Stimulated activated CD4-positive, alpha-beta T cell treated with anti-CD3 and anti-CD28 coated beads, TNF-alpha, amount 100 ng/mL, for 24 hours (primary cell): ENCODE measurements at places on chromosomes 3 and 15.

DNA sequence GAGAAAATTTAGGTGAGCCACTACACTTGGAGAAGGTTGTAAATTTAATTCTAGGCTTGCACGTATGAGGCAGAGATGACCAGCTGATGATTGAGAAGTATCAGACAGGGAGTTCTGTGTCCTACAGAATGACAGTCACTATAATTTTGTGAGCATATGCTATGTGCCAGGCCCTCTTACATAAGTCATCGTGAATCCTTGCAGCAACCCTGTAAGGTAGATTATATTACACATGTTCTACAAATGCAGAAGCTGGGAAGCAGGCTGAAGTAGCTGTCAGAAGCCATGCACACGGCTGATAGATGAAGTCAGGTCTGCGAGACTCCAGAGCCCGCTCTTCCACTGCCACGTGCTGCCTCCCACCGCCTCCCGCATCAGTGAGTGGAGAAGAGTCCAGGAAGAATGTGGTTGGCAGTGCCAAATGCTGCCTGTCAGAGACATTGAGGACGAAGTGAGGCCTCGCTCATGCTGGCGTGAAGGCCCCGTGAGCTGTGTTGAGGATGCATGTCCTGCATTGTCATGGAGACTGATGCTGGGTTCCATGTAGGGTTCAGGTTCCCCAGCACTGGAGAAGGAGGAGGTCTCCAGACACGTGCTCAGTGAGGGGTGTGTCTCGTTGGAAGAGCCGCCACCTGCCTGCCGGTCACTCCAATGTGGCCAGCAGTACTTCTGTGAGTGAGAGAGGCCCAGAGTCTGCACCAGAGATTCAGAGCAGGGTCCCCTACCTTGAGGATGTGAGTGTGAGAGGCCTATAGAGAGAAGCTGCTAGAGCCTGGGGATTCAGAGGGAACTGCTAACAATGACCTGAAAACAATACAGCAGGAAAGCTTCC lies 123.3 kb upstream of the PLXNA1 start:
- no peak for DNase-seq

- no peak for DNase-seq
Observed at GRCh38 chr15:40847223-40847961, 3.5 kb downstream of the SPINT1 start.

- no peak for DNase-seq
Observed at GRCh38 chr3:5384557-5385236, 197.2 kb downstream of the EDEM1 start.

DNA sequence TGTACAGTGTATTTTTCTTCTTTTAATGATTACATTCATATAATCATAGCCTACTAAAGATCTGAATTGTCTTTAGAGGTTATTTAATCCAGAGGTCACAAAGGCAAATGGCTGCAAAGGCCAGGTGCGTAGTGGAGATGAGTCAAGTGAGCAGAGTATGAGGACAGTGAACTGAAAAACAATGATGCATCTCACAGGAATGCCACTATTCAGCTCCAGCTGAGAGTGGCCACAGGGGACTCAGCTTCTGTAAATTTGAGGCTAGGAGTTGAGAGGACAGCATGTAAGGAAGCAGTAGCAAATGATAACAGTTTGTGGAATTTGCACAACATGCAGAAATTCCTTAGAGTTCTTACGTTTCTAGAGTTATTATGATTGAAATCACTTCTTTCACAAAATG lies 50.4 kb downstream of the COL6A5 start:
- no peak for DNase-seq

GRCh38 chr3:167066977-167067786 lies 312.9 kb downstream of the ZBBX start:
- no peak for DNase-seq

GRCh38 chr3:68973639-68974038 lies 39.8 kb downstream of the EOGT start:
- DNase-seq: no peak

- no peak for DNase-seq
Observed at GRCh38 chr3:148208975-148209374, 488.7 kb upstream of the AGTR1 start.

DNA sequence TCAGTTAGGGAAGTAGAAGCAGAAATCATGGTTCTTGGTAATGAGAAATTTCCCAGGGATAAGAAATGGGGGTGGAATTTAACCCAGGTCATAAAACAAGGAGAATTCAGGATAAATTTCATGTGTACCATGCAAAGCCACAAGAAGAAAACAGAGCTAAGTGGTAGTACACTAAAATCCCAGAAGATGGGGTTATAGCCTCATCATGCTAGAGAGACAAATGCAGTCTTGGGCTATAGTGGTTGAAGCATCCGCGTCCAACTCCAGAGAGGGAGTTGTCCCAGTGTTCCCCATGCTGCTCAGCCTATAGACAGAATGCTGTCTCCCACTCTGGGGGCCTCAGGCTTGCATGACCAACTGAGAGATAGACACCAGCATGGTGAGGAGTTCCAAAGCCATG lies 36.2 kb upstream of the CLRN1 start:
- no peak for DNase-seq

DNA sequence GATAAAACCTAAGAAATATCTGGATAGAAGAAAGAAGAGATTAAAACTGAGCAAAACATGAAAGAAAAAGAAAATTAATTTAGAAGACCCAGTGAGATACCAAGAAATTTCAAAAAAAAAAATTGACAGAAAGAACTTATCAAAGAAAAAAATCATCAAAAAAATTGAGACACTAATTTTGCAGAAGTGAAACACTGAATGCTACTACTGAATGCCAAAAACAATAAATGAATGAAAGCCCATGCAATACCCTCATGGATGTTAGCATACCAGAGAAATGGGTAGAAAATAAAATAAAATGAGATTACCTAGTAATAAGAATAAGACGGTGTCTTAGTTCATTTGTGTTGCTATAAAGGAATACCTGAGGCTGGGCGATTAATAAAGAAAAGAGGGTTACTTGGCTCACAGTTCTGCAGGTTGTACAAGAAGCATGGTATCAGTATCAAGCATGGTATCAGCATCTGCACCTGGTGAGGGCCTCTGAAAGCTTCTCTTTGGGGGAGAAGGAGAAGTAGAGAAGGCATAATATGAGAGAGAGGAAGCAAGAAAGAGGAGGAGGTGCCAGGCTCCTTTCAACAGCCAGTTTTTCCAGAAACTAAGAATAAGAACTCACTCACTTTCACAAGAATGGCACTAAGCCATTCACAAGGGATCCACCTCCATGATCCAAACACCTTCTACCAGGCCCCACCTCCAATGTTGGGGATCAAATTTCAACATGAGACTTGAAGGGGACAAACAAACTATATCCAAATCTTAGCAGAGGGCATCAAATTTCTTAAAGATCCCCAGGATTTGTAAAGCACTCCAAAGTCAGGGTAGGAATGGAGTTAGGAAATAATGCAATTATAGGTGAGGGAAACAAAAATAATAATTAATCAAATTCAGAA lies 73.2 kb downstream of the BTLA start:
- no peak for DNase-seq

GRCh38 chr3:78613421-78613879 lies 1154.3 kb downstream of the ROBO1 start:
- DNase-seq: no peak

DNA sequence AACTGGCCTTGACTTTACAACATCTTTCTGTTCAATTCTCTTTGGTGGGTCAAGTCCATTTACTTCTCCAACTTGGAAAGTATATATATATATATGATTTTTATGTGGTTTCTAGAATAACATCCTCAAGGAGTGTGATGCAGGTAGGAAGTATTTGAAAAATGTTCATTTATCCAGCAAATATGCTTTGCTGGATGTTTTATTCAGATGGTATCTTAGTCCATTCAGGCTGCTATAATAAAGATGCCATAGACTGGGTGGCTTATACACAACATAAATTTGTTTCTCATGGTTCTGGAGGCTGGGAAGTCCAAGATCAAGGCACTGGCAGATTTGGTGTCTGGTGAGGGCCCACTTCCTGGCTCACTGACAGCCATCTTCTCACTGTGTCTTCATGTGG lies 168.7 kb upstream of the RASGRP1 start:
- no peak for DNase-seq

DNA sequence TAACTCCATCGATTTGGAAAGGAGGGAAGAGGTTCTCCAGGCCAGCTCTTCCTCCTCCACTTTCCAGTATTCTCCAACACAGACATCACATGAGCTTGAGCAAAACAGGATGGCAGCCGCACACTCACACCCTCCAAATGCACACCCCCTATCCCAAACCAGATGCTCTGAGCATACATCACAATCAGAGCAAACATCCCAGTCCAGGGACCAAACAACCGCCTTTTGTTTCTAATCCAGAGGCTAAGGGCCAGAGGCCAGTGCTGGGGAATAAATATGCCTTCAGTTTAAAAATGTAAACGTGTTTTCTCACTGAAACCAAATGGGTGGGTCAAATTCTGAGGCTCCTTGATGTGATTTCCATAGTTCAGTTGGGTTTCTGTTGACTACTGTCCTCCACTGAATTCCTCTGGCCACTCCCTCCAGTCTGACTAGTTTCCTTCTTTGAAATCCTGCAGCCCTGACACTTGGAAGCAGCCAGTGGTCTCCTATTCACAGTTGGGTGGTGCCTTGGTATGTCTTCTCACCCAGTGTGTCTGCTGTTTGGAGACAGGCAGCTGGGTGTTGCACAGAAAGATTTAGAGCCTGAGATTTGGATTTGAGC lies 19.2 kb upstream of the MFGE8 start:
- DNase-seq: no peak

- DNase-seq: no peak
Observed at GRCh38 chr15:94547711-94548110, 316.4 kb downstream of the MCTP2 start.

DNA sequence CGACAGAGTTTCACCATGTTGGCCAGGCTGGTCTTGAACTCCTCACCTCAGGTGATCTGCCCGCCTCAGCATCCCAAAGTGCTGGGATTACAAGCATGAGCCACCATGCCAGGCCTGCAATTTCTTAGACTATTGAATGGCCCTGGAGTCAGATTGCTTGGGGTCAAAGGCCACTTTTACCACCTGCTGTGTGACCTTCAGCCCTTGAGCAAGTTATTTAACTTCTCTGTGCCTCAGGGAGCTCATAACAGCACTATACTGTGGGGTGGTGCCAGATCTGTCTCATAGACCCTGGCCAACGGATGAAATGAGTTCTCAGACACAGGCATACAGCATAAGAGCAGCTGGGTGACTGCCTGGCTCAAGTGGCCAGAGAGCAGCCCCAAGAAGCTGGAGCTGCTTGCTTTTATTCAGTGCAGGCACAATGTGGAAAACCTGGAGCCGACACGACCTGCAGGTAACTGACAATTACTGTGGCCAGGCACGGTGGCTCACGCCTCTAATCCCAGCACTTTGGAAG lies 44.9 kb upstream of the FURIN start:
- DNase-seq: no peak

DNA sequence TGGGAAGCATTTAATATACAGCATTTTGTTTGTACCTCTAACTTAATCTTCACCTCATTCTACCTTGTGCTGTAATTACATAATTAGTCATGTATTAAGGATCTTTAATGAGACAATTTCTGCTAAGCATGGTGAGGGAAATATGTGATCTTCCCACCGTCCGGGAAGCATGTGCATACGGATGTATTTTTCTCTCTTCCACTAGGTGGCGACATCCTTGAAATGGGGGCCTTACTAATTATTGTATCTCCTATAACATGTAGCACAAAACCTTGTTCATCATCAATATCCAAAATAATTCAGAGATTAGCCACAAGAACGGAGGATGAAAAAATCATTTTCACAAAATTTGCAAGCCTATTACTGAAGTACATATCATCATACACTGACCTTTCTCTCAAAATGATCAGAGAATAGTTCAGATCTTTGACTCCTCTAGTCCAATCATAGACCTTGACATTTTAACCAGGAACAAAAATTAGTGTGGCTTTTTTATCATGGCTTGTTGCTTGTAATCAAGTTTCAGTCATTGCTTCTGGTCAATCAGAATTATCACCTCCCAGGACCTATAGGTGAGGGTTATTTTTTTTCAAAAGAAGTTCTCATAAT lies 148.9 kb upstream of the GBE1 start:
- no peak for DNase-seq

GRCh38 chr15:71755092-71755970 lies 55.0 kb upstream of the NR2E3 start:
- DNase-seq: no peak

DNA sequence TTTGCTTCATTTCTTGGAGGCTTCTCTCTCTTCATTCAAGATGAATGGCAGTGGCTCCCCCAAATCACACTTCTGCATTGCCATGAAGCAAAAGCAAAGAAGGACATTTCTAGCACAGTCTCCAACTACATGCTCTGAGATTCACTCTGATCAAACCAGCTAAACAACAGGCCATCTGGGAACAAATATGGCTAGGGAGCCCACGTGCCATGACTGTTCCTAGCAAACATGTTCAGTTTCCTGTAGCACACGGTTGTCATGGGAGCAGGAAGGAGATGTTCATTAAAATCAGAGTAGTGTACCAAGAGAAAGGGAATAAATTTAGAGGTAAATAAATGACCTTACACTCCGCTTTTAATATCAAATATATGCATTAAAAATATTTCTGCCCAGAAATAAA lies 327.3 kb downstream of the GBE1 start:
- DNase-seq: no peak

DNA sequence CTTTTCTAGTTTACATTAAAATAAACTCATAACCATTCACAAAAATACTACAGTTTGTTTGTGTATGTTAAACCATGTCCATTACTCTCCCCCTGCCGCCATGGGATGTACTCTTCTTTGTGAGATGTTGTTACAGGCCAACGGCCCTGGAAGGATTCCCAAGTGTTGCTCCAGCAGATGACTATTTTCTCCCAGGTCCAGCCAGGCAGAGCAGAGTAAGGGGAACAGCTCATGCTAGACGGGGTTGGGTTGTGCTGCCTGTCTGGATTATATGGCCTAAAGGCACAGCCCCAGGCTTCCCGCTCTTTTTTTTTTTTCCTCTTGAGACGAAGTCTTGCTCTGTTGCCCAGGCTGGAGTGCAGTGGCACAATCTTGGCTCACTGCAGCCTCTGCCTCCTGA lies 24.5 kb upstream of the SLCO2A1 start:
- DNase-seq: no peak

DNA sequence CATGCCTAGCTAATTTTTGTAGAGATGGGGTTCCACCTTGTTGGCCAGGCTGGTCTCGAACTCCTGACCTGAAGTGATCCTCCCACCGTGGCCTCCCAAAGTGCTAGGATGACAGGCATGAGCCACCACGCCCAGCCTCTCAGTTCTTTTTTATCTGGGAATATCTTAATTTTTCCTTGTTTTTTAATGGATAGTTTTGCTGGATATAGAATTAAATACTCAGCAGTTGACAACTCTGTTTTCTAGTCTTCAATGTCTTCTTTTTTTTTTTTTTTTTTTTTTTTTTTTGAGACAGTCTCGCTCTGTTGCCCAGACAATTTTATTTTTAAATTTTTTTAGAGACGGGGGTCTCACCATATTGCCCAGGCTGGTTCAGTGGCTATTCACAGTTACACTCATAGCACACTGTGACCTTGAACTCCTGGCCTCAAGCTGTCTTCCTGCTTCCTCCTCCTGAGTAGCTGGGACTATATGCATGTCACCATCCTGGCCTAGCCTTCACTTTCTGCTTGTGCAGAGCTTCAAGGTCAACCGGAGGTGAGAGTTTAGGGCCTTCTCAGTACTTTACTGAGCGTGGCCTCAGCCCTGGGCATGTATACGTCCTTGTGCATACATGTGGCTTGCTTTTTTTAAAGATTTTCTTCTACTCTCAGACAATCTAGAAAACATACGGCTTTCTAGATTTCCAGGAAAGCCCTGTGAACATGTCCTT lies 120.5 kb downstream of the ZNF609 start:
- DNase-seq: no peak

- DNase-seq: no peak
Observed at GRCh38 chr15:40927495-40927872, 1.7 kb upstream of the DLL4 start.
